Natural killer cell treated with Interleukin-12 subunit alpha and Interleukin-12 subunit beta and Interleukin-15 and Interleukin-18, amount 100 ng/mL, for 72 hours (primary cell): ENCODE measurements at places on chromosomes 12 and 14. TPM values are rescaled to one million over a fixed set of nuclear protein-coding genes. Genes with fewer than 3 reads are reported as not detected.

GRCh38 chr12:14135996-14136395 is 154.6 kb upstream of the GRIN2B start:
- H3K36me3 ChIP-seq: no peaks in the 10 kb centered on the region
- H3K27me3 ChIP-seq: peaks cover 12% of the 10 kb centered on the region
- no peak overlapping the region for H3K27ac ChIP-seq
- no peak for DNase-seq

INSM2 gene
- total RNA-seq: not detected

KRT79 gene
- not detected for total RNA-seq

- peak overlapping the region; percentile 52 for H3K27ac ChIP-seq
- H3K36me3 ChIP-seq: peaks cover 5% of the 10 kb centered on the region
- H3K4me3 ChIP-seq: peak overlapping the region; percentile 58
- DNase-seq: no peak
- H3K27me3 ChIP-seq: no peaks in the 10 kb centered on the region
These were observed 11.6 kb downstream of the HVCN1 start for GRCh38 chr12:110677206-110677911.

DNA sequence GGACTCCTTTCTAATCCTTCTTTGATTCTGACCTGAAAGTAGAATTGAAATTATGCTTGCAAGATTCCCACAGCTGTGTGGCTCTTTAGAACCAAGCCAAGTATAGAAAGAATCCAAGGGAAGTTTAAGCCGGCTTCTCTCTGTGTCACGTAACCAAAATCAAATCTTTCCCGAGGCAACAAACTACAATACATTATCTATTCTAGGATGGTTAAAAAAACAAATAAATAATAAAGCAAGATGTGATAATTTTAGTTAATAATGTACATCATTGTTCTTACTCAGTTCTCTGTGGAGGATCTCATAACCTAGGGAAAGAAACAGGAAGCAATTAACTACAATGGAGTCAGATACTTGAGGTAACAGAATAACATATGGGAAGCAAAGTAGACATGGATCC is 78.1 kb upstream of the ST8SIA1 start:
- H3K36me3 ChIP-seq: no peaks in the 10 kb centered on the region
- peaks cover 31% of the 10 kb centered on the region for H3K4me1 ChIP-seq
- DNase-seq: no peak
- H3K4me3 ChIP-seq: no peak overlapping the region

GRCh38 chr12:80353254-80353653 is 90.8 kb upstream of the PTPRQ start:
- H3K36me3 ChIP-seq: no peaks in the 10 kb centered on the region
- H3K4me1 ChIP-seq: no peaks in the 10 kb centered on the region
- H3K27ac ChIP-seq: no peak overlapping the region
- no peak for DNase-seq

DNA sequence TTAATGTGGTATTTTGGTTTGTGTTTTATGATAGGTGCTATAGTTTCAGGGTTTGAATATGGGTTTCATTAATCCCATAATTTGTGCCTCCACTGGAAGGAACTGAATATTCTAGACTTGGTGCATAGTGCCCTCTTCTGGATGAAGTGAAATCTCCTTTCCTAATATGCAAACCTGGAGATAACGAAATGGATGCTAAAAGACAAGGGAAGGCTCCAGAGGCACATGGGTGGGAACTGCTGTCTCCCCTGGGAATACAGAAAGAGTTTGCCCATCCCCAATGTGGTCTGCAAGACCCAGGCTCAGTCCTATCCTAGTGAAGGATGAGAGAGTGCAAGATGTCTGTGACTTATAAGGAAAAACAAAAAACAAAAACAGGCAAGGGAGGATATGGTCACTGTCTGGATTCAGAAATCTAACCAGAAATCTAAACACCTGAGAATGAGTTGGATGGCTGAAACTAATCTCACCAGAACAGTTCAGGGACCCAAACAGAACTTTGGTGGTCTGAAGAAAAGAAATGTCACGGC is 142.3 kb upstream of the TMPO start:
- peaks cover 28% of the 10 kb centered on the region for H3K27me3 ChIP-seq
- no peak for DNase-seq
- no peaks in the 10 kb centered on the region for H3K36me3 ChIP-seq
- H3K4me1 ChIP-seq: peaks cover 16% of the 10 kb centered on the region
- H3K27ac ChIP-seq: no peak overlapping the region
- no peak overlapping the region for H3K4me3 ChIP-seq

DNA sequence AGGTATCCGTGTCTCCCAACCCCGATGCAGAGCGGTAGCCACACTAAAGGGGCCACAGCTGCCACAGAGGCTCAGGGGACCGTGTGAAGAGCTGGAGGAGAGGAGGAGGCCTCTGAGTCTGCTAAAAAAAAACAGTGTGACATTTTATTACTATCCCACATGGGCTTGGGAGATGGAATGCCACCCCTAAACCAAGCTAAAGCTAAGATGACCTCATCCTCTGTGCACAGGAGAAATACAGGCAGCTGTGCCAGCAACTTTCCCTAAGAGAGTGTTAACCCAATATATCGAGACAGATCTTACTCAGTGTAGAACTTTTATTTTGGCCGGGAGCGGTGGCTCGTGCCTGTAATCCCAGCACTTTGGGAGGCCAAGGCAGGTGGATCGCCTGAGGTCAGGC is 18.0 kb downstream of the BCL2L14 start:
- peaks cover 11% of the 10 kb centered on the region for H3K27me3 ChIP-seq
- H3K4me3 ChIP-seq: no peak overlapping the region
- no peak overlapping the region for H3K27ac ChIP-seq

GRCh38 chr12:106631150-106631549 is 48.3 kb downstream of the RFX4 start:
- H3K4me1 ChIP-seq: no peaks in the 10 kb centered on the region
- no peak overlapping the region for H3K27ac ChIP-seq
- H3K4me3 ChIP-seq: no peak overlapping the region
- H3K36me3 ChIP-seq: no peaks in the 10 kb centered on the region
- H3K27me3 ChIP-seq: peaks cover 14% of the 10 kb centered on the region

- H3K27me3 ChIP-seq: no peaks in the 10 kb centered on the region
- H3K36me3 ChIP-seq: peaks cover 15% of the 10 kb centered on the region
- DNase-seq: no peak
- no peaks in the 10 kb centered on the region for H3K4me1 ChIP-seq
- H3K4me3 ChIP-seq: no peak overlapping the region
These were observed 21.8 kb downstream of the ATG2B start for GRCh38 chr14:96341323-96341722.

DNA sequence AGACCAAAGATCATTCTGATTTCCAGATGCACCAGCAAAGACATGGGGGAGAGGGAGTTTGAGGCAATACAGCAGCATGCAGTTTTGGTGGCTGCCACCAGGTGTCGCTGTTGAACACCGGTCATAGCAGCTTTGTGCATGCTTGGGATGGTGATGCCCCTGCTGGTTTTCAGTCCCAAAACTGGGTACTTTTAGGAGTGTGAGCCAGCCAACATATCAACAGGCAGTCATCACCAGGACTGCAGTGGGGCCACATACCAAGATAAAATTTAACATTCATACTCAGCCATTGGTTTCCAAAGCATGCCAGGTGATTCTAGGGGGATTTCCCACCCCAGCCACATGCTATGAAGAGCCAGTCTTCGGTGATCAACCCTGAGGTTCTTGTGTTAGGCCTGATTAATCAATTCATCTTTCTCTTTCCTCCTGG is 64.2 kb downstream of the PHETA1 start:
- H3K27me3 ChIP-seq: peaks cover 2% of the 10 kb centered on the region
- peaks cover 19% of the 10 kb centered on the region for H3K36me3 ChIP-seq
- DNase-seq: no peak
- no peaks in the 10 kb centered on the region for H3K4me1 ChIP-seq

IPO4 gene
- total RNA-seq: 145 TPM

GRCh38 chr12:41188841-41189394 is 798 bp downstream of the PDZRN4 start:
- peak overlapping the region; percentile 29 for H3K4me3 ChIP-seq
- no peak for DNase-seq
- H3K27ac ChIP-seq: no peak overlapping the region
- H3K36me3 ChIP-seq: peaks cover 8% of the 10 kb centered on the region
- peaks cover 34% of the 10 kb centered on the region for H3K27me3 ChIP-seq

DNA sequence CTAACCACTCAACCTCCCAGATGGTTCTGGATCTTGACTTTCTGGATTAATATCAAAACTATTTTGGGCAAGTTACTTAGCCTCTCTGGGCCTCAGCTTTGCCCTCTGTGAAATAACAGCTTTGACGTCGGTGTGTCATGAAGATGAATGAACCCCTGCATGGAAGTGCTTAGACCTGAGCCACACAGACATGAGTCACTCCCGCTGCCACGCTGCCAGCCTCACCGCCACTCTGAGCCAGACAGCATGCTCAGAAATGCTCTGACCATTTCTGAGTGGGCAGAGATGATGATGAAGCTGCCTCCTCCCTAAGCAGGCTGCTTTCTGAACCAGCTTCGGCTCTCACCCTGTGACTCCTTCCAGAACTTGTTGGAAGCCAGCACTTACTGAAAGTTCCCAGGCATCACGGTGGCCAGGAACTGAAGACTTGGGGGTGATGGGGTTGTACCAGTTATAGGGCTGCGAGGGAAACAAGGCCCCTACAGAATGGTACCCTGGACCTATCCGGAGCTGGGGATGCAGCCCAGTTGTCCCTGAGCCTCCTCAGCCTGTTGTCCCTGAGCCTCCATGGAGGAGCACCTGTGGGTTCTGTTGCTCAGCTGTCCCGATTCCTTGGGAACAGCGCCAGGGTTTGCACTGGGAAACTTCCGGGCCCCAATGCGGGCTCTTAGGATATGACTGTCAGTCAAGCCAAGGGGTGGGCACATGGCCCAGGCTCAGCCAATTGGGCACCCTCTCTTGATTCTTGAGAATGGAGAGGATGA is 2.0 kb upstream of the CCDC197 start:
- no peak overlapping the region for H3K27ac ChIP-seq
- no peak for DNase-seq
- H3K27me3 ChIP-seq: no peaks in the 10 kb centered on the region
- no peaks in the 10 kb centered on the region for H3K36me3 ChIP-seq

SOAT2 gene
- total RNA-seq: 0.26 TPM

DNA sequence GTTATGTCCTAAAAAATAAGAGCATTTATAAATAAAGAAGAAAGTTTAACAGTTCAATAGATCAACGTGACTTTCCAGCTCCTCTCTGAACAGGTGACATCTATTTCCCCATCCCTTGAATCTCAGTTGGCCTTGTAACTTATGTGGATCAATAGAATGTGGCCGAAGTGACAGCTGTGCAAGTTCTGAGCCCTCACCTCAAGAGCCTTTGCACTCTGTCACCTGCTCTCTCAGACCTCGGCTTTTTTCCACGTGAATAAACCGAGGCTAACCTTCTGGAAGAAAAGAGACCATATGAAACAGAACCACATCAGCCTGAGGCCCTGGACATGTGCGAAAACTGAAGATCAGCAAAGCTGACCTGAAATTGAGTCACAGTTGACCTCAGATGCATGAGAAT is 253.0 kb downstream of the DAD1 start:
- no peak overlapping the region for H3K27ac ChIP-seq
- H3K27me3 ChIP-seq: no peaks in the 10 kb centered on the region
- H3K36me3 ChIP-seq: no peaks in the 10 kb centered on the region
- H3K4me1 ChIP-seq: peaks cover 22% of the 10 kb centered on the region

DNA sequence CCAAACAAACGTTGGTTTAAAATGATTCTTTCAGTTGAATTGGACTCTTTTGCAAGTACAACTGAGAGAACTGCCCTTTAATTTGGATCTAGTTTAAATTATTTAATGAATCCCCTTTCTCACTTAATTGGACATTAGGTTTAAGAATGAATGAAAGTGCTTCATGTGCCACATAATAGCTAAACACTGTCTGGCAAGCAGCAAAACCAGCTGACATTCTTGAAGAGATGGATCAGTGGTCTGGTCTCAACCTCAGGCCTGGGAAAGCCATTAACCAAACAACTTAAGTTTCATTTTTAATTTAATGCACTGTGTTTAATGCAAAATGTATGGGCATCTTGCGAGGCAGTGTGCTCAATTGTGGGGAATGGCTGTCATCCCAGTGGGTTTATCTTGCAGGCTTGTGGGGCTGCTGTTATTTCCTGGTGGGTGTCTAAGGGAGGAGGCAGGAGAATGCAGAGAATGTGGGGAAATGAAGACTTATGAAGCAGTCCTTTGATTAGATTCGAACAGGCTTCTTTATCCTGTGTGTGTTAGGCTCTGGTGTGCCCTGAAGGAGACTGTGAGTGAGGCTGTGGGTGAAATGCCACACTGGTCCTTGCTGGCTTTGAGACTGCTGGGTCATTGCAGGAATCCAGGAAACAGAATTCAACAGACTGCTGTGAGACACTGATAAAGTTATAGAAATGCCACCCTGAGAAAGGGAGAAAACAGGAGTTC is 144.1 kb upstream of the PELI2 start:
- H3K4me3 ChIP-seq: no peak overlapping the region
- H3K36me3 ChIP-seq: no peaks in the 10 kb centered on the region
- no peak for DNase-seq
- no peaks in the 10 kb centered on the region for H3K4me1 ChIP-seq
- H3K27me3 ChIP-seq: no peaks in the 10 kb centered on the region
- no peak overlapping the region for H3K27ac ChIP-seq

DNA sequence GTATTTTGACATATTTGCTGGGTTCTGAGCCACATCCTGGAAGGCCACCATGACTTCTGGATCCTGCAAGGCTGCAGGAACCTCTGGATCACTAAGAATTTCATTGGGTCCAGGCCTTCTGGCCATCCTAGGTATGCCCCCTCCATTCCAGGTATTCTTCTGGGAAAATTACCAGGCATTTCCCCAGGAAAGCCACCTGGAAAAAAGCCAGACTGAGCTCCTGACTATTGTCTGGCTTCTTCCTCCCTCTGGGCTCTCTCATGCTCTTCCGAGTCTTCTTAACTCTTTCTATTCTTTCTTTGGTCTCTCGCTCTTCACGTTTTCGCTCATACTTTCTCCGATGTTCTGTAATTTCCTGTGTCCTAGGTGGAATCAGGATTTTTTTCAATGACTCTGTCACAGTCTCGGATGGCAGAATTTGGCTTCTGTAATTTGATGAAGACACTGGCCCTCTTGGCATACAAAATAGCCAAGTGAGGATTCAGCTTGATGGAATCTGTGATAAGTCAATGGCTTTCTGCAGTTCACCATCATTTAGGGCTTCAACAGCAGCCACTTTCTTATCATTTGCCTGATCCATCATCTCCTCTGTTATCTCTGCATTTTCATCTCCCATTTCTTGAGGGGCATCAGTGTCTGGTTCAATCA is 42.6 kb downstream of the ATP23 start:
- no peak for DNase-seq
- peaks cover 23% of the 10 kb centered on the region for H3K27me3 ChIP-seq
- H3K4me3 ChIP-seq: no peak overlapping the region
- no peaks in the 10 kb centered on the region for H3K36me3 ChIP-seq
- H3K4me1 ChIP-seq: no peaks in the 10 kb centered on the region

GSC gene
- total RNA-seq: not detected

HOXC10 gene
- not detected for total RNA-seq
